NCI-H524 (cell line): ENCODE measurements at places on chromosomes 12 and 14.
A peak's percentile ranks its signal among the peaks of the same experiment; 100 is the strongest.

DNA sequence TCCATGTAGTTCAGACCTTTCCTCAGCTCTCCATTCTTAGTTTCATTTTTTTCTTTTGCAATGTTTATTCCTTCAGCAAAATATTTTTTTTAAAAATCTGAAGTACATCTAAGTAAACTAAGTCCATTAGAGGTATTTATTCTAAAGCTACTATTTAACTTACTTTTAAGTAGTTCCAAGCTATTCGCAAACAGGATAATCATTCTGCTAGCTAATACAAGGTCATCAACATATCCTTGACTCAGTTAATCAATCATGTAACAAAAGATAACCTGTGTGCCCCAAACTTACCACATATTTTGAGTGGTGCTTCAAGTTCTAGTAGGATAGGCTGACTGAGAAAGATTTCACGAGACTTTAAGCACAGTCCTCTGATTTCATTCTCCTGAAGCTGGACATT lies 11.2 kb downstream of the PPP1CC start:
- DNase-seq, result no peak

DNA sequence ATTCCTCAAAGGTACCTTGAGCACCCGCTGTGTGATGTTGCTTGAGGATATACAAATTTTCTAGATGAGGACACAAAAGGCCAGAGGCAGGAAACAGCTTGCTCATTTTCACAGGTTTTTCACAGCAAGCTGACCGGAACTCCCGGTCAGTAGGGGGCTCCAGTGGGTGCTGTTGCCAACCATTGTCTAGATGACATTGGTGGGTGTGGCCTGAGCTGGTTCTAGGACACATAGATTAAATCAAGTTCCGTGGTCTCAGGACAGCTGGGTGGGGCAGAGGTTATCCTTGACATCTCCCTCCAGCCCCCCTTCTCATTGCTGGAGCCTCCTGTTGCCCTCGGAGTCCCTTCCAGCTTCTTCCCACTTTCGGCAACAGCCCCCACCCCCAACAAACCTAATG lies 153.6 kb upstream of the FKBP4 start:
- no peak for DNase-seq

DNA sequence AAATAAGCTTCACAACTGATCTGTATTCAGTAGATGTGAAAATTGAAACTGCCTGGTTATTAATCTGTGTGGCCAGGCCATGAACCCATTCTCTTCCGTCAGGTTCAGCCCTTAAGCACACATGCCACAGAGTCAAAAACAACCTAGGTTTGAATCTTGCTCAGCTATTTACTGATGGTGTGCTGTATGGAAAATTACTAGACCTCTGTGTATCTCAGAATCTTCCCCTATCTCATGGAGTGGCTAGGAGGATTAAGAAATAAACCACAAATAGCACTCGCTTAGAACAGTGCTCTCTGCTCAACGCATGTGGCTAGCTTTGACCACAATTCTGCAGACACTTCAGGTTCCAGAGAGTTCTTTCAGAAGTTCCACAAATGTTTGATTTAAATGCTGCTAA lies 240.7 kb upstream of the PLEKHG7 start:
- no peak for DNase-seq

GRCh38 chr14:56181681-56182085 lies 63.5 kb downstream of the PELI2 start:
- no peak for DNase-seq

- DNase-seq, result peak; percentile 40
Measured at GRCh38 chr12:132955094-132956010, 754 bp downstream of the ZNF605 start.

GRCh38 chr12:7130701-7131501 lies 730 bp downstream of the CLSTN3 start:
- DNase-seq, result peak; percentile 39

GRCh38 chr14:38042322-38042721 lies 165.4 kb upstream of the SSTR1 start:
- no peak for DNase-seq

GRCh38 chr12:138898-139534 lies 72.4 kb downstream of the IQSEC3 start:
- DNase-seq, result no peak

- DNase-seq, result no peak
Measured at GRCh38 chr12:110107369-110108281, 16.5 kb upstream of the IFT81 start.

DNA sequence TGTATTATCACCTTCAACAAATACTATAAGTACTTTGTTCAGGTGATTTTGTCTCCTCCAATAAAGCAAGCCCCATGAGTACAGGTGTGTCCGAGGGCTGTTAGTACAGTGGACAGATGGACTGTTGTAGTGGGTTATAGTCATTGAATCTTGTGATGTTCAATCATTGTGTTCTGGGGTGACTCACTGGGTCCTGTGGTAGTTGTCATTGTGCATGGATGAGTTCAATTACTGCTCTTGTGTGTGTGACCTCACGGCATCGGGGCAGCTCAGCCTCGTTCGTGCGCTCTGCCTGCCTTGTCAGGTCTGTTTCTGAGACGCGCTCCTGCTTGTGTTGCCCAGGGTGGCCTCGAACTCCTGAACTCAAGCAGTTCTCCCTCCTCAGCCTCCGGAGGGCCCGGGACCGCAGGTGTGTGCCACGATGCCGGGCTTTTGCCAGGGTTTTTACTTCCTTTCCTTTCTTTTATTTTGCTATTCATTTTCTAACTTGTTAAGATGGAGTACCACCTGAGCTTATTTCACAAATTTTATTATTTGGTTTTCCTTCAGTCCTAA lies 72.2 kb downstream of the DDX51 start:
- DNase-seq, result no peak

GRCh38 chr12:114944736-114945135 lies 260.8 kb upstream of the TBX3 start:
- DNase-seq, result no peak

DNA sequence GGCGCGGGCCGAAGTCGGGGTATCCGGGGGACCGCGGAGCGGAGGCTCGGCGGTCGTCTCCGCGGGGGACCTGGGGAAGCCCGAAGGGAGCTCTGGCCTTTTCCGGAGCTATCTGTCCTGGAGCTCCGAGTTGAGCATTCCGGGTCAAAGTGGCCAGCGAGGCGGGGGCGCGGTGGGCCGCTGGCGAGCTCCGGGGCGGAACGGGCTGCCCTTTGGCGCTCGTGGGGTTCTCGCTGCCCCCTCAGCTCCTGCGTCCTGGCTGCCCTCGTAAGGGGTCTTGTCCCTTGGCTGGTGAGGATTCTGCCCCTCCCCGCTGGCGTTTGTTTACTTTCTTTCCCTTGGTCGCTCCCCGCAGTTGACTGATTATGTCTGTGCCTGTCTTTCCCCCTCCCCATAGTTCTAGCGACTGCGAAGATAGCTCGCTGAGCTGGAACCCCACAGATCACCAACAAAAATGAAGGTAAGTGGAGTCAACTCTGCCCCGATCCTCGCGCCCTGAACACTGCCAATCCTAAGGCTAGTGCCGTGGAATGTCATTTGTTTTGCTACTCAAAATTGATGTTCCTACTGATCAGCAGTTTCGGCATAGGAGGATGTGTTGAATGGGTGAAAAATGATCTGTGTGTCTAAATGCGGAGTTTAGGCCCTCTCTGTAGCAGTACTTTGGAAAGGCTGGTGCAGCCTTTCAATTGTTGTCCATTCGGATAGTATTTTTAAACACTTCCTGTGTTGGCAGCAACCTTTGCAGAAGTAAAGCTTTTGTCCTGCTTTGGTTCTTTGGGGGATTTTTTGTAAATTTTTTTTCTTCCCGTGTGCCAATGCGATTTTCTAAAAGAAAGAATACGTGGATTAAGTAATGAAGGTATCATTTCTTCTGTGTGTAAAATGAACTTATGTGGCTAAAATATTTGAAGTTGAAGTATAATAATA lies 1.3 kb downstream of the ARID4A start:
- no peak for DNase-seq

DNA sequence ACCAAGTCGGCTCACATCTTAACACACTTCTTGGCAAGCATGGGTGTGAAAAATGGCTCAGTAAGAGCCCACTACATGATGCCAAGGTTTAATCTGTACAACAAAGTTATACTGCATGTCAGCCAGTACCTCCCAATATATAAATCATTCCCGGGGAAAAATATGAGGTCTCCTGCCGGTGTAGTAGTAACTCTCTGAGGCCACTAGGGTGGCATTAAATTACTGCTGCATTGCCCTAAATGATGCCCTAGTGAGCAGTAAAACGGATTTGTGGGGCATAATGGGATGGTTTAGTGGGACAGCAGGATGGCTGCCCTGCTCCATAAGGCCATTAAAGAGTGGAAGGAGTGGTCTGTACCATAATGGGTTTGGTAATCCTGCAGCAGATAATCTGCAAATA lies 267.7 kb downstream of the MED13L start:
- DNase-seq, result peak; percentile 50

- DNase-seq, result no peak
Measured at GRCh38 chr14:61911574-61911973, 149.4 kb downstream of the SNAPC1 start.

GRCh38 chr12:21527451-21528180 lies 1.5 kb downstream of the SPX start:
- DNase-seq, result peak; percentile 29

DNA sequence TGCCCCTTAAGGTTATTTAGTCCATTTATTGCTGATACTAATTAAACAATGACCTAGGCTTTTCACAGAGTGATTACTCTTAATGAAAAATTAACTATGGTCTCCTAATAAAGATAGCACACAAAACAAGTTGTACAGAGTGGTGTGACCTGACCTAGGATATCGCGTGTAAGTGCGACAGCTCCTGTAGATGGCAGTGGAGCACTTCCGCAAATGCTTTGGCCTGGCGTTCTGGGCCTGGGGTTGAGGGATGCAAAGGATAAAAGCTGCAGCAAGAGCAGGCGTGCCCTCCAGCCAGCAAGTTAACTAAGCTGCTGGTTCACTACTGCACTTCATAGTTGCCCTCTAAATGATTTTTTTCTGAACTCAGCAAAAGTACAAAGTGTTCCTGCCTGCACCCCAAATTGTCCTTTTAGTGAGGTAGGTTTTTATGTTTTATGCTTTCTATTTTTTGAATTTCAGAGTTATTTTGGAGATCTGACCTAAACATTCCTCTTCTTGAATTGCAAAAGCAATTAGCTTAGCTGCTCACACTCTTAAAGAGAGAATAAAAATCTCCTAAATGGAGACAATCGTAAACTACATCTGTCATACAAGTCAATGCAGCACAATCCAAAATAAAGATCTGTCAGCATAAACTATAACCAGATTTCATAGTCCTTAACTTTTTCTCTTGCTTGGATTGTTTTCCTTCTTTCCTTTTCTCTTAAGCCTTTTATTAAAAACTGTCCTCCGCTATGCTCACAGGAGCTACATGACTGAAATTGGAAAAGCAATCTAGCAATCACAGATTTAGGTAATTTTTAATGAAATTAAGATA lies 379.6 kb downstream of the LRIG3 start:
- peak; percentile 85 for DNase-seq

DNA sequence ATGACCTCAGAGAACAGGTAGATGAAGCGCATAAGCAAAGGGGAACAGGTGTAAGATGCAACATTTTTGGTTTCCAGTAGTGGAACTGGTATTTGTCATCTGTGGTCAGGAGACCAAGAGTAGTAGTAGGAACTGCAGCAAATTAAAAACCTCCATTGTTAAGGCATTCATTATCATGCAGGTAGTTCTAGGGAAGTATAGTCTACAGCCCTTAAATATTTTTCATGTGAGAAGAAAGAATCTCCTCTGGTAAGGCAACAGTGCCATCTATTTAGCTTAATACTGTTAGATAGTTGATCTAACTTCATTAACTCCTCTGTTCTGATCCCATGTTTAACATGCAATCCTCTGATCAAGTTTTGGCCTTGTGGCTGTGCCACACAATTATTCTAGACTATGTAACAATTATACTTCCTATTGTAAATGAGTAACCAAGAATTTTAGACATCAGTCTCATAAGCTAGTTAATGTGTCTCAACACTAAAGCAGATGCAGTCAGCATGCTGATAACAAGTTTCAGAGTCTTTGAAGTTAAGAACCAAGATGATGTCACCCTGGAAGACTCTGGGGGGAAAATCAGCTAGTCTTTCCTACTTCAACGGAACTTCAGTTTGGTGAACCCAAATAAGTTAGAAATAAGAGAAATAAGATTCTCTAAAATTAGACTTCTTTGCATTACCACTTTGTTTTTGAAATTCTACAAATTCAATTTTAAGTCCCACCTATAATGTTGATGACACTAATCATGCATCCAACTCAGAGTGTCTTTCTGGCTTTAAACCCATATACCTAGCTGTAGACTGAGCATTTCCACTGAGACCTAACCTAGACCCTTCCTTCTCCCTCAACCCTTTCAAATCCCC lies 70.9 kb downstream of the STXBP6 start:
- DNase-seq, result no peak

- no peak for DNase-seq
Measured at GRCh38 chr12:31288381-31288780, 37.6 kb downstream of the SINHCAF start.

GRCh38 chr14:88326352-88327103 lies 3.5 kb upstream of the KCNK10 start:
- peak; percentile 38 for DNase-seq

- peak; percentile 55 for DNase-seq
Measured at GRCh38 chr12:108568338-108569154, 6.2 kb downstream of the ISCU start.

DNA sequence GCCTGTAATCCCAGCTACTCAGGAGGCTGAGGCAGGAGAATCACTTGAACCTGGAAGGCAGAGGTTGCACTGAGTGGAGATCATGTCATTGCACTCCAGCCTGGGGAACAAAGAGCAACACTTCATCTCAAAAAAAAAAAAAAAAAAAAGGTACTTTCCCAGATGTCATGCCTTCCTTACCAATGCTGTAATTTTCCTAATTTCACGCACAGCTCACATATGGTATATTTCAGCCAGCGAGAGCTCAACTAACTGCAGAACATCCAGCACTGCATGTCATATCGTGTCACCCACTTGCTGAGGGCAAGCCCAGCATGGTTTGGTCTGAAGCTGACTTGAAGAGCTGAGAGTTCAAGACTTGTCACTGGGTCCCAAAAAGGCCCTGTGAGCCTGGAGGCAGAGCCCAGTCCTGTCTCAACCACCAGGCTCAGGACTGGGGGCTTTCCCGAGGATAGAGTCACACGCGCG lies 29.0 kb downstream of the NFKBIA start:
- DNase-seq, result no peak

- DNase-seq, result peak; percentile 8
Measured at GRCh38 chr14:44804391-44804790, 157.4 kb downstream of the KLHL28 start.

DNA sequence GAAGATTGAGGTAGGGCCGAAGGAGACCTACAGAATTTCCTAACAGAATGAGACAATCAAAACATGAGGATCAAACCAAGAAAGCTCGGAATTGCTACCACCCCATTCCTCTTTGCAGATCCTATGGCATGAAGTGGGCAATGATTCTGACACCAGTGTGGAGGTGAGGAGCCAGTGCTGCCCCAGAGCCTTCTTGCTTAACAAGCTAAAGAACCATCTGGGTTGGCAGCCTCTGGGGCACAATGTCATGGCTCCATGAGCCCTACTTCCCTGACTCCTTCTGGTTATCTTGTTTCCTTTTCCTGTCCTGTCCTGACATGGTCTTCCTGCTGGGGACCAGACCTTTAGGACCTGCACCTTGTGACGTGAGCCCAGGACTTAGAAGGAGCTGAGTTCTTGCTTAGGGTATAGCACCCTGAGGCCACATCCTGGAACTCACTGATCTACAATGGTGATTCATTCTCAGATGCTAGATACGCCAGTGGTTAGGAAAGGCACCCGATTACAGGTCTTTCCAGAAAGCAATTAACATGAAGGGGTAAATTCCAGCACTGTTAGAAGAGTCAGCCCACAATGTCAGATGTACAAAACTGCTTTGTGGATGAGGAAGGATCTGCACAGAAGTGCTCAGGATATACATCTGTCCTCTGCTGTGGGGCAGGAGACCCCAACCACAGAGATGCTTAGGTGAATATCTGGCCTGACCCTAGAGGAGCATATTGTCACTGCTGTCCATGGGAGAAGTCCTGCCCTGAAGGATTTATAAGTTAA lies 324.2 kb downstream of the ZFP36L1 start:
- DNase-seq, result no peak
